ENCODE measurements at places on chromosomes 2 and 18. TPM values are rescaled to one million over a fixed set of nuclear protein-coding genes. Genes with fewer than 3 reads are reported as not detected.

DNA sequence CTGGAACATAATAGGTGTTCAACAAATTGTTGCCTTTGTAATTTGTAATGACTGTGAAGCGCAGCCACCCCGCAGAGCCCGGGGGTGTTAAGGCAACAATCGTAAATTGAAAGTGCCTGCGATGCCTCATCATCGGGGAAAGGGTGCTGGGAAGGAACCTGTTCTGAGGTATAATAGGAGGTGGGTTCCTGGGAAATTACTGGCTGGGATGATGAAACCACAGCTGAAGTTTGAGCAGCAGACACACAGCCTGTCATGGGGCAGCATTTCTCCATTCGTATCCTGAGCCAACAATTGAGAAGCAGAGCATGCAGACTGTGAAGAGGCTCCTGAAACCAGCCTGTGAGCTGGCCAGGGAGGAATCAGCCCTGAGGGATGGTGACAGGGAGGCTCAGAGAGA, 404.0 kb upstream of the MYT1L start:
- DNase-seq, result no peak

Gene CCDC68
- total RNA-seq, result 0.23 TPM

DNA sequence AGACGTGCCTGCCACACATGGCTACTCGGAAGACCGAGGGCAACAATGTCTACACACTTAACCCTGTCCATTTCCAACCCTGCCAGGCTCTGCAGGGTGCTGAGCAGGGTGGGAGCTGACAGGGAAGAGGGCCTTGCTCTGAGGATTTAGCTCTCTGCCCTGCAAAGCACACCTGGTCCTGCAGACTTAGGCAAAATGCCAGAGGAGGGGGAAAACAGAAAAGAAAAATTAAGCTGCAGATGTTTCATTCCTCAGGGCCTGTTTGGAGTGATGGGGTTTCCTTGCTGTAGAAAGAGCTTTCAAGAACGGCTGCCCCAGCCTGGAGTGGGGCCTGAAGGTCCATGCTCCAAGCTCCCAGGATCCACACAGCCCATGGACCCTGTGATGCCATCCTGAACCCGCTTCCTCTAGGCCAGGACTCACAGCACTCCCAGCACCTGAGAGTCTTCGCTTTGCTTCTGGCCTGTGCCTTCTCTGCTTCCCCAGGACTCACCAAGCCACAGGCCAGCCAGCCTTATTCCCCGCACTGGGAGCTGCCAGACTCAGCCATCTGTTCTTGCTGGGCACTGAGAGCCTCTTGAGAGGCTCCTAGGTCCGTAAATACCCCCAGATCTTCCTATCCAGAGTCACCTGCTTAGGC, 9.1 kb upstream of the TEX51 start:
- no peak for DNase-seq

GRCh38 chr2:144227427-144228105, 292.4 kb downstream of the ZEB2 start:
- DNase-seq, result no peak

Gene PREB
- total RNA-seq, result 56.7 TPM

DNA sequence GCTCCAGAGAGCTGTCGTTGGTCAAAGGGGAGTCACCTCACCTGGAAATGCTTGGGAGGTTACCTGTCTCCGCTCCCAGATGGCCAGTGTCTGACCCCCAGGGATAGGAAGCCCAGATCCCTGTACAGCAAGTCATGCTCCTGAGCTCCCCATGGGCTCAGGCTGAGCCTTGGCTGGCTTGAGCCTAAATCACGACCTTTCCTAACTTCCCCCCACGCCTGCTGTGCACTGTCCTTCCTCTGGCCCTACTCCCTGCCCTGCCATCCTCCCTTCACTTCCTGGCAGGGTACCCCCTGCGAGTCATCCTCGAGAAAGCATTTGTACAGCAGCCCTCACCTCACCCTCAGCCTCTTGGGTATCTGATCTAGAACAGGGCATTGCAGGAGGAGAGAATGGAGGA, 9.2 kb upstream of the HDAC4 start:
- no peak for DNase-seq

Gene HOXD13
- total RNA-seq, result not detected

GRCh38 chr2:184598316-184599053, at the start of gene ZNF804A:
Gene ZNF804A, plus strand, starts transcription at chr2:184598529. Its CDS starts 431 bp downstream, at chr2:184598960.
- DNase-seq, result peak; percentile 45

GRCh38 chr2:225276207-225276606, 123.3 kb upstream of the NYAP2 start:
- no peak for DNase-seq

- DNase-seq, result no peak
Observed at GRCh38 chr2:23449413-23449812, 64.4 kb downstream of the KLHL29 start.

Gene RAD51AP2
- 0.30 TPM for total RNA-seq

DNA sequence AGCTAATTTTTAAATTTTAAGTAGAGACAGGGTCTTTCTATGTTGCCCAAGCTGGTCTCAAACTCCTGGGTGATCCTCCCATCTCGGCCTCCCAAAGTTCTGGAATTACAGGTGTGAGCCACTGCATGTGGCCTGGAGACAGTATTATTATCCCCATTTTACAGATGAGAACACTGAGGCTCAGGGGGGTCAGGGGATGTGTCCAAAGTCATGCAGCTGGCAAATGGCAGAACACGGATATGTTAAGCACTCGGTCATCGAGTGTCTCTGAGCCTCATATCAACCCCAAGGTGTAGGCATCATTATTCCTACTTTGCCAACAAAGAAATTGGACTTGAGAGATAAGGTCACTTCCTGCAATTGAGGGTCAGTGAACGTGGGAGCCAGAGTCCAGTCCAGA, 12.6 kb downstream of the KCNK3 start:
- no peak for DNase-seq

DNA sequence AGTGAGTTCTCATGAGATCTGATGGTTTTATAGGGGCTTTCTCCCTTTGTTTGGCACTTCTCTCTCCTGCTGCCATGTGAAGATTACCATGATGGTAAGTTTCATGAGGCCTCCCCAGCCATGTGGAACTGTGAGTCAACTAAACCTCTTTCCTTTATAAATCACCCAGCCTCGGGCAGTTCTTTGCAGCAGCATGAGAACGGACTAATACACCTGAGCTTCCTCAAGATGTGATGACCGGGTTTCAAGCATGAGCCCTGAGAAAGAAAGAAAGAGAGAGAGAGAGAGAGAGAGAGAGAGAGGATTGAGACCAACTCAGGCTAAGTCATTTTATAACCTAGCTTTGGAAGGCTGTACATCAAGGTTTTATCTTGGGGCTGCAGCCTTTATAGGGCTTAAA, 167.7 kb upstream of the SERPINE2 start:
- DNase-seq, result no peak

DNA sequence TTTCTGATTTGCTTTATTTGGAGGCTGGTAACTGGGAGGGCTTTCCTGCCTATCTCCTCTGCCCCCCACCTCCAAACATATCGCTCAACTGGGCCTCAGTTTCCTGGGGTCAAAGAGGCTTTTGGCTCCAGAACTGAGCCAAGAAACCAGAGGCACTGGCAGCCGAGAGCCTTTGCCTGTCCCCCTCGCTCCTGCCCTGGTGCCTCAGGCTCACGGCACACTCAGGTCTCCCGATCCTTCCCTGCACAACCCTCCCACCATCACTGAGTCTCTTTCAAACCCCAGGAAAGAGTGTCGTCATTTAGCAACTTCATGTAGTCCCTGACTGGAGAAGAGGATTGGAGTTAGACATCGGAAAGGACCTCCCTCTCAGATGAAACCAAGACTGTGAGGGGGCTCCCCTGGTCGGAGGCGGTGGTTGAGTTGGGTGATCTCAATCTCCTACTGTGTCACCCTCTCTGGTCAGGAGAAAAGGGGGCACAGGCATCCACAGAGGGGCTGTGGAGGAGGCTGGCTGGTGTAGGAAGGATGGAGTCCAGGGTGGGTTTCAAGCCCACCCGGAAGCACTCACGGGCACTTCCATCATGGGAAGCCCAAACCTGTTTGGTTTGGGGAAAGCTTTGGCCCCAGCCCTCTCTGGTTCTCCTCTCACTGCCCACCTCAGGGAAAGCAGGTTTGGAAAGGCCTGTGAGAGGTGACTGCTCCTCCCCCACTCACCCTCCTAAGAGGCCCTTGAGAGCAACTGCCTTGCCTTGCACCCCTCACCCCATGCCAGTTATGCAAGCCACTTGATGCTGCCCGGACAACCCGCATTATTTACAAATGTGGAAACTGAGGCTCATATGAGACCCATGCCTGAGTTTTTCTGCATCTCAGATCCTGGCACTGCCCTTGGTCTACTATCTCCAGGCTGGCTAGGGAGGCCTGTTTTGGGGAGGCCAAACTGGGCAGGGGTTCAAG, 62.3 kb downstream of the TNS1 start:
- no peak for DNase-seq

Gene MAP2
- 3.7 TPM for total RNA-seq

DNA sequence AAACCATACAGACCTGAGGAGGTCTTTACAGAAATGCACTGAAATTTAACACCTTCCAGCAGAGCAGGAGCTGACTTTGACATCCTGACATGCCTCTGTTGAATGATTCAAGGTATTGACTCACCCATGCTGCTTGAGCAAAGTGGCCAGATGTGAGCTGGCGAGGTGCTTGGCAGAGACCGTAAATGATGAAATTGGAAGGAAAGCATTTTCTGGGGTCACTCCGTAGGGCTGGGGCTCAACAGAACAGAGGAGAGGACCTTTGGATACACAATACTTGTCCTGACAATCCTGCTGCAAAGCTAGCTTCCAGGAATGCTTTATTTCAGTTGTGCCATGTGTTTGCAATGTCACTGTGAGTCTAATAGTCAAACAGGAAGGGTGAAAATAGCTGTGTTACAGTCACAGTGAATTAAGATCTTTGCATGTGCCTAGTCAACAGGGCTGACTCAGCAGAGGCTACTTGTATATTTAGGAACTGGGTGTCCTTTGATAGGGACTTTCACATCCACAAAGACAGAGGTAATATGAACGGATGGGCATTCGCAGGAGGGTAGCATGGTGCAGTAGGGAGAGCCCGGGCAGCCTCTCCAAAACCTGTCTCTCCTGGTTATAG, 31.6 kb upstream of the NCK2 start:
- DNase-seq, result no peak

Gene PARD6G
- total RNA-seq, result 14.4 TPM
